ENCODE measurements at places on chromosomes 11 and 22. TPM values are rescaled to one million over a fixed set of nuclear protein-coding genes. Genes with fewer than 3 reads are reported as not detected.

P4HA3 gene
- 5.6 TPM for total RNA-seq

MYRF gene
- total RNA-seq = under 0.01 TPM

CSF2RB gene
- total RNA-seq = under 0.01 TPM

MUC5B gene
- not detected for total RNA-seq

TBX10 gene
- not detected for total RNA-seq

HTR3A gene
- total RNA-seq = not detected

RASSF10 gene
- not detected for total RNA-seq

IFITM10 gene
- 5.5 TPM for total RNA-seq

C11orf86 gene
- total RNA-seq = not detected
